ENCODE measurements at places on chromosomes 6 and 20. TPM values are rescaled to one million over a fixed set of nuclear protein-coding genes. Genes with fewer than 3 reads are reported as not detected.

Gene BACH2
- total RNA-seq: 34.1 TPM

DNA sequence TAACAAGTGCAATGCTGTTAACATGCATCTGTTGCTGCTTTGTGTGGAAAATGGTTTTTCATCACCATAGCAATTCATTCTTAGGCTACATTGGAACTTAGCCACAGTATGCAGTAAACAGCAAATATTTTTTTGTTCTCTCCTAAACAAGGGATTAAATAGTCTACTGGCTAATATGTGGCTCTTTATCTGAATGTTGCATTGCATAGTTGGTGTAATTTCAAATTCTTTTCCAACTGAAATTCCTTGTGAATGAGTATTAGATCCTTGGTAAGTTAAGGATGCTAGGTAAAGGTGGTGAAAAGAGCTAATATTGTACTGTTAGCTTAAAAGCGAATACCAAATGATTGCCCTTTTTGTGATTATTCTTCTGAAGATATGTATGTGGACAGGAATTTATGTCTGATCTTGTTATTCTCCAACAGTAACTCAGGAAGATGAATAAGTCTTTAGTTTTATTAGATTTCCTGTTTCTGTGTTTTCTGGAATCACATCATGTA, 958 bp downstream of the MLIP start:
- no peak overlapping the region for H3K27ac ChIP-seq
- H3K27me3 ChIP-seq: peaks cover 16% of the 10 kb centered on the region
- no peak for DNase-seq
- H3K36me3 ChIP-seq: peaks cover 3% of the 10 kb centered on the region
- H3K4me1 ChIP-seq: peaks cover 18% of the 10 kb centered on the region
- no peak overlapping the region for H3K4me3 ChIP-seq

Gene ZNF311
- total RNA-seq: 2.3 TPM

Gene ADGRF5
- not detected for total RNA-seq

DNA sequence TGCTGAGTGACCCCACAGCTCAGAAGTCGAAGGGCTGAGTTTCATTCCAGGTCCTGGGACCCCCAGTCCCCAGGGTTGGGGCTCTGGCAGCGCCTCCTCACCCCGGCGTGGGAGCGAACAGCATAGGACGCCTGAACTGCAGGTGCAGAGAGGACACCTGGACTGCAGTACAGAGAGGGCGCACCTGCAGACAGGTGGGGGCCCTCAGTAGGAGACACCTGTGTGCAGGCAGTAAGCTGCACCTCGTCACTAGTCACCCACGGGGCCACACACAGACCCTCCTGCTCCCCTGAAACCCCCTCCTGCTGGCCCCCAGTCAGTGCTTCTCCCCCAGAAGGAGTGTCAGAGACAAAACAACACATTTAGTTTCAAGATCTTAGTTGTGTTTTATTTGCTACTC, 8.6 kb upstream of the NKAIN4 start:
- peaks cover 3% of the 10 kb centered on the region for H3K27me3 ChIP-seq
- no peak for DNase-seq
- H3K4me1 ChIP-seq: peaks cover 50% of the 10 kb centered on the region
- H3K27ac ChIP-seq: no peak overlapping the region
- H3K4me3 ChIP-seq: no peak overlapping the region

GRCh38 chr6:99709062-99709461, 102.4 kb downstream of the PRDM13 start:
- H3K36me3 ChIP-seq: no peaks in the 10 kb centered on the region
- no peak overlapping the region for H3K27ac ChIP-seq
- no peaks in the 10 kb centered on the region for H3K4me1 ChIP-seq
- DNase-seq: no peak
- H3K27me3 ChIP-seq: peaks cover 17% of the 10 kb centered on the region
- no peak overlapping the region for H3K4me3 ChIP-seq

DNA sequence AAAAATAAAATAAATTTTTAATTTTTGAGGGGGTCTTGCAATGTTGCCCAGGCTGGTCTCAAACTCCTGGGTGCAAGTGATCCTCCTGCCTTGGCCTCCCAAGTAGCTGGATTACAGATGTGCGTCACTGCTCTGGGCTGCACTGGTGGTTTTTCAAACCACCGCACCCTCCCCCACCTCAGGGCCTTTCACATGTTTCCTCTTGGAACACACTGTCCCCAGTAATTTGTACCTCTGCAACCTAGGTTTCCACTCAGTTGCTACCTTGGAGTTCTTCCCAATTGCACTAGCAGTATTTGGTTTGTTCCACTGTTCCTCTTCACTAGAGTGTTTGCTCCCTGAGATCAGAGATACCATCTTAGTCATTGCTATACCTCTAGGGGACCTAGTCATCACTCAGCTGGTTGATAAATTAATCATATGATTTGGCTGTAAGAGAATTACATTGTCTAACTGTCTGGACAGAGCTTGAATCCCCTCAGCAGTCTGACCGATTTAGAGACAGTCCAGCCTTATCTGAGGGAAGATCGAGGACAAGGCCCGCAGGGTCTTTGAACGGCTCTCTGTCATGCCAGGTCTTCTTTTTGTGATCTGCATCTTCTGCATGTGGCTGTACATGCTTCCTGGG, 32.0 kb downstream of the CEP43 start:
- H3K36me3 ChIP-seq: peaks cover 51% of the 10 kb centered on the region
- no peak overlapping the region for H3K27ac ChIP-seq
- H3K4me1 ChIP-seq: no peaks in the 10 kb centered on the region
- H3K4me3 ChIP-seq: no peak overlapping the region
- no peaks in the 10 kb centered on the region for H3K27me3 ChIP-seq

DNA sequence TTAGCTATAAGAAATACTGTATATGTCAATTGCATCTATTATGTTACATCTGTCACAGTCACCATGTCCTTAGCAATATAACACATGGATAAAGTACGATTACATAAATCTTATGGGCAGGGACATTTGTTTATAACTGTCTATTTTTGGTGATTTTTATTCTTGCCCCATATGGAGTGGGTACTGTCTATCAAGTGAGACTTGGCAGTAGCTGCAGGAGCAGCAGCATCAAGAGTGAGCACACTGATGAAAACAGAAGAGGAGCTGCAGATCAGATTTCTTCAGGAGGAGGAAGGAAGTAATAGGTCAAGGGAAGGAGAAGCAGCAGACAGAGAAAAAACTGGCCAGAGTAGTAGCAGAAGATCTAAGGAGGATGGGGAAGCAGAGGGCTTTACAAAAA, 516.7 kb downstream of the C6orf118 start:
- no peak overlapping the region for H3K27ac ChIP-seq
- no peaks in the 10 kb centered on the region for H3K27me3 ChIP-seq
- no peak for DNase-seq
- no peak overlapping the region for H3K4me3 ChIP-seq
- H3K4me1 ChIP-seq: no peaks in the 10 kb centered on the region

DNA sequence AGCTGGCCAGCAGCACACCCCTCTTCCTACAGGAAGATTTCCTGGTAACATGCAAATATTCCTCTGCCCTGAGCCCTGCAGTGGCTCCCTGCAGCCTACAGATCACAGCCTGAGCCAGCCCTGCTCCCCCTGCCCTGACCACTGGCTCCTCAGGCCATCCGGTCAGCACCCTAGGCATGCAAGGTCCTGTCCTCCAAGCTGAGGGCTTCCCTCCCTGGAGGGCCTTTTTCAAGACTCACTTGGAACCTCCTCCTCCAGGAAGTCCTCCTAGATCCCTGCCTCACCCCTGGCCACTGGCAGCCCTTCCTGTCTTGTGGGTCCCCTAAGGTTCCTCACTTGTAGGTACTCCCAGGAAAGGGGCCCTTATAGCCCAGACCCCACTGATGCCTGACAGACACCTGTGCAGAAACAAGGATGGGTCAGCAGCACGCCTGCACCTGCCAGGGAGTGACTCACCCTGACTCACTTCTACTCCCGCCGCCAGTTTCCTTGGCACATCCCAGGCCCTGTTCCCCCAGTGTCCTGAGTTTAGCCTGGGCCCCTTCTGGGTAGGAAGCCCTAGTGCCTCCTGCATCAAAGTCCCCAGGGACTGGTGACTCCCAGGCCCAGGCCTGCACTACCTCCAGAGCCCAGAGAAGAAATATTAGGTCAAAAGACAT, 3.2 kb downstream of the SLC4A11 start:
- H3K4me3 ChIP-seq: no peak overlapping the region
- no peak for DNase-seq
- H3K27ac ChIP-seq: no peak overlapping the region
- H3K4me1 ChIP-seq: peaks cover 8% of the 10 kb centered on the region
- peaks cover 59% of the 10 kb centered on the region for H3K27me3 ChIP-seq

DNA sequence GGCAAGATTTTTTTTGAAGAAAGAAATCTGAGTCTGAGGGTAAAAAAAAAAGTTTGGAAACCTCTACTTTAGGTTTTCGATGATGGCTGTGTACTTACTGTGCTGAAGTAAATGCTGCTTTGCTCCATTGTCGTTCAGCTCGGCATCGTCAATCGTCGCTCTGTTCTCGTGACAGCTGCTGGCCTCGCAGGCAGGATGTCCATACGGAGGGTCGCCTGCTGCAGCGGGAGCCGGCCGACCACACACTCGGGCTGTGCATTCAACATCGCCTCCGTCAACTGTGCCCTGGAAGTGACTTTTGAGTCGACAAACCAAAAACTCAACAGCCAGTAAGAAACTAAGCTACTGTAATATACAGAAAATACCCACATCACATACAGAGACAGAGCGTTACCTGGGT, 53.1 kb upstream of the SMOC2 start:
- peaks cover 5% of the 10 kb centered on the region for H3K4me1 ChIP-seq
- H3K4me3 ChIP-seq: no peak overlapping the region
- DNase-seq: no peak
- no peaks in the 10 kb centered on the region for H3K36me3 ChIP-seq
- H3K27ac ChIP-seq: no peak overlapping the region

Gene KCNB1
- 0.52 TPM for total RNA-seq

Gene FOXQ1
- 0.53 TPM for total RNA-seq

- no peak overlapping the region for H3K27ac ChIP-seq
- no peak overlapping the region for H3K4me3 ChIP-seq
- no peaks in the 10 kb centered on the region for H3K4me1 ChIP-seq
Observed at GRCh38 chr6:811831-812230, 118.9 kb upstream of the EXOC2 start.

Gene RNF217
- total RNA-seq: 54.9 TPM

Gene TXLNB
- 0.67 TPM for total RNA-seq

Gene ZNF391
- 10.8 TPM for total RNA-seq

DNA sequence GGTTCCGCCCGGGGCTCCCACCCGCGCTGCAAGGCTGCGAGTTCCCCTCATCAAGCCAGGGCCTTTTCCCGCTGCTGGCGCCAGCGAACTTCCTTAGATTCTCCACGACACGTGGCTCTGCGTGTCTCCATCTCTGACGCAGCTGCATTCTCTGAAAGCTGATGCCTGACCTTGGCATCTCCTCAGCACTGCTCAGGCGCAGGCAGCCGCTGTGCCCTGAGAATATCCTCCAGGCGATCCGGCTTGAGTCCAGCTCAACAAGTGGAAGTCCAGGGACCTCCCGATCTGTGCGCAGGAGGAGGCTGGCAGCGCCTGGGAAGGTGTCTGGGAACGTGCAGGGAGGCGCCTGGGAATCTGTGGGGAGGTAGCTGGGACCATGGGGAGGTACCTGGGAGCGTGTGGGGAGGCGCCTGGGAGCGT, 171.2 kb upstream of the THBS2 start:
- H3K27ac ChIP-seq: no peak overlapping the region
- peaks cover 2% of the 10 kb centered on the region for H3K36me3 ChIP-seq
- no peak overlapping the region for H3K4me3 ChIP-seq
- no peak for DNase-seq
- H3K4me1 ChIP-seq: peaks cover 23% of the 10 kb centered on the region

Gene GABRR1
- total RNA-seq: not detected

- no peak overlapping the region for H3K27ac ChIP-seq
- H3K36me3 ChIP-seq: peaks cover 9% of the 10 kb centered on the region
- no peak for DNase-seq
- peaks cover 92% of the 10 kb centered on the region for H3K27me3 ChIP-seq
Observed at GRCh38 chr6:170296746-170297575, 6.1 kb upstream of the DLL1 start.
